Astrocyte of the spinal cord (primary cell): ENCODE measurements at places on chromosomes 1 and 21.

DNA sequence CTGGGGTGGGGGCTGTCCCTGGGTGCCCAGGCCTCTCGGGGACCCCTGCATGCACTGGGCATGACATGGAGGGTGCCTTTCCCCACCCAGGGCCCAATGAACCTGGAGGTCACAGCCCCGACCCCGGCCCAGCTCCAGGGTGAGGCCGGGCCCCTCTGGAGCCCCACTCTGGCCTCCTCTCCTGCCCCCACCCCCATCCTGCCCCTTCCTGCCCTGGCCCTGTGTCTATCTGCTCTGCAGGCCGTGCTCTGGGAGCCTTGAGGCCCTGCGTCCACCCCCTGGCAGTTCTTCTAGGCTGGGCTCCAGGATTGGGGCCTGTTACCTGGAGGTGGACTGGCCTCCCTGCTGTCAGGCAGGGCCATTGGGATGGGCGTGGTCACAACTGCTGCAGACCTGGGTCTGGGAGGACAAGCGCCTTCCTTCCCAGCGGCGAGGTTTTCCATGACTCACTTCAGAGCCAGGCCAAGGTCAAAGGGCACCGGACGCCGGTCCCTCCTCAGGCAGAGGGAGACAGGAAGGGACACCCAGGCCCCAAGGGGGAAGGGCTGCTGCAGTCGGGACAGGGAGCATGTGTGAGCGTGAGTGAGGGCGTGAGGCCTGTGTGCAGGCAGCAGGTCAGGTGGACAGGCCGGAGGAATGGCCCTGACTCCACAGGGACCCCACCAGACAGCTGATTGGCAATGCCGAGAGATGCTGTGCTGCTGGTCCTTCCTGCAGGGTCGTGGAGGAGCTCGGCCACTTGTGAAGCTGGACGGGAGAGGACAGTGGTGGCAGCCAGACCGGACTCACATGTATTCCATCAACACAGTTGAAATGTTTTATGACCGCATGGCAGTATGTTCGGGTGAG, 31.1 kb upstream of the POFUT2 start:
- no peak for DNase-seq

DNA sequence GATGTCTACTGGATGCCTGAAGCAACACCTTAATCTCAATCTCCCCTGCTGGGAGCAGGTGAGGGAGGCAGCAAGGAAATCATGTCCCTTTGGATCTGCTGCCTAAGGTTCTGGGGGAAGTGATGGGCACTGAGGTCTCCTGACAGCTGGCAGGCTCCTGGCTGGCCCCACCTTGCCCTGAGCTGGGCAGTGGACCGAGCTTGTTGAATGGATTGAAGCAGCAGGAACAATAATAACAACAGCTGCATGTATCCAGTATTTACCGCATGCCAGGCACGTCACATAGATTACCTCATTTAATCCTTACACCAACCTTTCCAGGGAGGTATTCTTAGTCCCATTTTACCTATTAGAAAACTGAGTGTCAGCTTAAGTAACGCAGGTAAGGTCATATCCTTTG, 133.9 kb downstream of the PLXNA2 start:
- DNase-seq: no peak

- DNase-seq: no peak
These were observed 47.6 kb upstream of the LRP8 start for GRCh38 chr1:53375440-53375839.

DNA sequence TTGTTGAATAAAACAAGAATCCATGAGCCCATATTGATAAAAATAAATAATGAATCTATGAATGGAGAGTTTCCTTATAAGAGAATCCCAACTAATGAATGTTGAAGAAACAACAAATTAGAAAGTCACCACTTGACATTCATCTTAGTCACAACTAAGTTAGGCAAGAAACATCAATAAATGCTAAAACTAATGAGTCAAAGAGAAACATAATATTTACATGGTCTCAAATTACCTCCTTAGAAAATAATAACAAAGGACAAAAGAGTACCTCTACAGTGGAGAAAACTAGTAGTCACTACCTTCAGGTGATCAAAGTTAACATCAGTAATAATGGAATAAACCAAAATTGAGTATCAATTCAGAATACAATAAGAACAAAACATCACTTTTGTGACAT, 93.5 kb downstream of the AKT3 start:
- DNase-seq: no peak

GRCh38 chr1:42674214-42674613, 8.0 kb upstream of the YBX1 start:
- no peak for DNase-seq

DNA sequence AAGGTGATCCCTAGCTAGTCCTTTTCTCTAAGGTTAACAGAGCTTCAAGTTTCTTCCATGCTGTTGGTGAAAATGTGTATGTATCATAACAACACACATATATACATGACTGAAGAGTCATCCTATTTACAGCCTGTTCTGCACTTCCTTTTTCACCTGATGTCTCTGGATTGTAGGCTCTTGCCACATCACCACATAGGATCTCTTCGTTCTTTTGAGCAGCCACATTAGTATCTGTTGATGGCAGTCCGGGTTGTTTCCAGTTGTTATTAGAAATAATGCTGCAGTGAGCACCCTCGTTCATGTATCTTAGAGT, 19.7 kb downstream of the MRPL37 start:
- DNase-seq: no peak

GRCh38 chr1:92126088-92126487, 45.9 kb downstream of the BTBD8 start:
- no peak for DNase-seq

GRCh38 chr1:160755911-160756848, 17.1 kb downstream of the SLAMF7 start:
- no peak for DNase-seq

DNA sequence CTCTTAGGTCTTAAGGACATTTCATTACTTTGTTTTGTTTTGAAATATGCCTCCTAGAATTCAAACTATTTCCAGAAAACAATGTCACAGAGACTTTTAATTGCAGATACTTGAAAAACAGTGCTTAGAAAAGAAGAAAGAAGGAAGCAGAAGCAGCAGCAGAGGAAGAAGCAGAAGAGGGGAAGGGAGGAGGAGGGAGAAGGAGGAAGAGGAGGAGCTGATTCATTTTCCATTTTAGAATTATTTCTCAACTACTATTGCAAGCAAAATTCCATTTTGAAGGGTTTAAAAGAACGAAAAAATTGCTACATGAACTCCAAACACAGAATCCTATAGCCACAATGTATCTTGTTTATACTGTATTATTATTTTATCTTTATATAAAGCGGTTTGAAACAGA, 13.9 kb downstream of the RC3H1 start:
- DNase-seq: no peak

DNA sequence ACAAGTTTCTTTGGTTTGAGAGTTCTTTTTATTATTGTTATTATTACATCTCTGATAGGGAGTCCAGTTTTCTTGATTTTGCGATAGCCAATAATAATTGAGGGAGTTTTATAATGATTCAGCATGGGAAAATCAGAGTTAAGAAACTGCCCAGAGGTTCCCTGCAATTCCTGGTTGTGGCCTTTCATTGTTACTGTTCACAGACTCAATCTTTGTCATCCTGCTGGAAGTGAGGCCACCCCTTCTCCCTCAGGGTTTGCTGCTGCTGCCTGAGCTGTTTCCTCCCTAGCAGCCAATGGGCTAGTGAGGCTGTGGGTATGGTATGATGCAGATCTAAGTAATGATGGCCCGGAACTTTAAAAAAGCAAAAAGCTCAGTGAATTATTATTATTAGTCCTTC, 50.2 kb upstream of the TACSTD2 start:
- no peak for DNase-seq

GRCh38 chr1:107981277-107981676, 16.3 kb upstream of the VAV3 start:
- no peak for DNase-seq

DNA sequence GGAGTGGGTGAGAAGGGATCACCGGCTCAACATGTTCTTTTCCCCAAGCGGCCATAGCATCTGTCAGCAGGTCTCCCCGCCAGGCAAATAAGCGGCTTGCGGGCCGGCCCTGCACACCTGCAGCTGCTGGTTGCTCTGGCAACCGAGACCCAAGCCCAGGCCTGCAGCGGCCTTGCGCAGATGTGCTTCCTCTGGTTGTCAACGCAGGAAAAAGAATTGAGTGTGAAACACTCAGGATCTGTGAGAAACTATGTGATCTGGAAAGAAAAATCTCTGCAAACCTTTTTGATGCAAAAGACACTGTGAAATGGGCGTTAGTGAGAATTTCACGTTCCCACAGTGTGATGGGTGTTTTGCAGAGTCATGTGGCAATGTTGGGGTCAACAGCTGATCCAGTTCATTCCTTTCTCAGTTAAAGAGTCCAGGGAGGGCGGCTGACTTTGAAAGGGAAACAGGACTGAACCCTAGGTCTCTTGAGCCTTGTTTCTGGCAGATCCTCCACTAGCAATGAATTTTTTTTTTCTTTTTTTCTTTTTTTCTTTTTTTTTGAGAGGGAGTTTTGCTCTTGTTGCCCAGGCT, 28.4 kb downstream of the TOMM20 start:
- no peak for DNase-seq

GRCh38 chr1:185813401-185813979, 79.3 kb downstream of the HMCN1 start:
- peak; percentile 79 for DNase-seq

GRCh38 chr1:29685387-29685786, 449.1 kb downstream of the PTPRU start:
- no peak for DNase-seq

DNA sequence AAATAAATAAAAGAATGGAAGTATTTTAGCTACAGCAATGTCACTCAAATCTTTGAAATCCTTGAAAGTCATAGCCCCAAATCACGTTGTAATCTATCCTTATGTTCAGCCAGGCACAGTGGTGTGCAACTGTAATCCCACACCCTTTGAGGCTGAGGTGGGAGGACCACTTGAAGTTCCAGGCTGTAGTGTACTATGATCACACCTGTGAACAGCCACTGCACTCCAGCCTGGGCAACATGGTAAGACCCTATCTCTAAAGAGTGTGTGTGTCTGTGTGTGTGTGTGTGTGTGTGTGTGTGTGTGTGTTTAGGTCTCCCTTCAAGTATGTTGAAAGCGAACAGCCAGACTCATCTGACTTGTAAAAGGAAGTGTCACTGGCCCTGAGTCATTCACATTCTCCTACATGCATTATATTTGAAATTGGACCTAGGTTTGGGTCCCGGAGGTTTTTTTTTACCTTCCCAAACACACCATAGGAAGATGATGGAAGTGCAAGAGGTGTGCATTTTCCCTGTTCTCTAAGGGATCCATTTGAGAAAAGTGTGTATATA, 50.1 kb downstream of the ZNF281 start:
- DNase-seq: no peak

GRCh38 chr1:209045331-209046057, 538.0 kb upstream of the CAMK1G start:
- peak; percentile 31 for DNase-seq

DNA sequence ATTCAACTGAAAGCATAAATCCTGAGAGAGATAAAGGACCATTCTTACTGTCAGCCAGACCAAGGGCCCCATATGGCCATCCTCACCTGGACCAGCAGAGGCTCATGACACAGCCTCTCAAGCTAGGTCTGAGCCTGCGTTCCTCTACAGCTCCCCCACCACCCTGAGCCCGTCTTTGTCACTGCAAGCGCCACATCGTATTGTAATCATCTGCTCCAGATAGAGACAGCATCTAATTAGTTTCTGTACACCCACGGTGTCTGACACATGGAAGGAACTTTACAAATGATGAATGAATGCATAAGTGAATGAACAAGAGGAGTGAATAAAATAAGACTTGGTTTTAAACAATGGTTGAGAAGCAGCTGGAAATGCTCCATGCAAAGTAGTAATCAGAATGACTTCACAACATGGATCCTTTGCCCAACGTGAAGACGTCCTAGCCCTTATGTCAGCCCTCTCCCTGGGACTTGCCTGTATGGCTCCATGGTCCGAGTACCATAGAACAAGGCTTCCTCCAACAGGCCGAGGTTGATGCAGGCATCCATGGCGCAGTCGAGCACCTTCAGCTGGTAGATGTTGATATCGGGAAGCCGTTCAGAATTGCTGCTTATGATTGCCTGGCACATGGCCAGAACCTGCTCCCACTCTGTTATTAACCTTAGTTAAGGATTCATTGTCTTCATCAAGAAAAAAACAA, 648.9 kb downstream of the SMYD3 start:
- no peak for DNase-seq

DNA sequence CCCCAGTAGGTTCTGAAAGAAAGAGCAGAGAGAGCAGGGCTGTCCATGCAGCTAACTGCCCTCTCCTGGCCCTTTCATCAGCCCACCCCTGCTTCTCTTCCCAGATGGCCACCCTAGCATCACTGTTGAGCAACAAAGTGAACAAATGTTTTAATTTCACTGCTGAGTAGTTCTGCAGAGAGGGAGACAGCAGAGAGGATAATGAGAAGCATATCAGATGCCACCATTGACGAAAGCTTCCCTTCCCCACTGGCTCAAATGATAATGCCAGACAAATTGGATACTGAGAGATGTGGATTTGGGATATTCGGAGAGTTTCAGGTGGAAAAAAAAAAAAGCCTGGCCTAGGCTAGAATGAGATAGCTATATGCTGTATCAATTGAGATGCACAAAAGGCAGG, 46.8 kb downstream of the ZBTB40 start:
- no peak for DNase-seq
